H7 (cell line): ENCODE measurements at places on chromosomes 4 and X. TPM values are rescaled to one million over a fixed set of nuclear protein-coding genes. Genes with fewer than 3 reads are reported as not detected.
A peak's percentile ranks its signal among the peaks of the same experiment; 100 is the strongest.

- DNase-seq = no peak
Observed at GRCh38 chr4:114926583-114926982, 186.8 kb downstream of the NDST4 start.

GRCh38 chr4:54445866-54446265, 211.9 kb upstream of the KIT start:
- no peak for DNase-seq

- no peak for DNase-seq
Observed at GRCh38 chr4:68288393-68288740, 42.9 kb upstream of the TMPRSS11B start.

GRCh38 chr4:99405433-99406115, 29.6 kb downstream of the ADH7 start:
- DNase-seq = peak; percentile 26

TRIM75 gene
- total RNA-seq = not detected in 2 replicates

- no peak for DNase-seq
Observed at GRCh38 chr4:176238157-176238610, 30.8 kb downstream of the ASB5 start.

GRCh38 chr4:117907646-117908045, 126.6 kb upstream of the NDST3 start:
- no peak for DNase-seq
